Activated CD8-positive, alpha-beta T cell treated with anti-CD3 and anti-CD28 coated beads, Interleukin-2, amount 10 ng/mL, durations not matched to agents 7 days and 5 days (primary cell): ENCODE measurements at places on chromosomes 6 and 20. TPM values are rescaled to one million over a fixed set of nuclear protein-coding genes. Genes with fewer than 3 reads are reported as not detected.

- H3K4me1 ChIP-seq, result peaks cover 53% of the 10 kb centered on the region
- H3K36me3 ChIP-seq, result peaks cover 18% of the 10 kb centered on the region
- H3K4me3 ChIP-seq, result peak overlapping the region; percentile 95
- peak overlapping the region; percentile 96 for H3K27ac ChIP-seq
- peak; percentile 89 for DNase-seq
- H3K27me3 ChIP-seq, result no peaks in the 10 kb centered on the region
Observed at GRCh38 chr6:29752451-29753308, 29.4 kb downstream of the HLA-F start.

GRCh38 chr20:55052459-55052858, 577.1 kb downstream of the DOK5 start:
- DNase-seq, result no peak
- no peaks in the 10 kb centered on the region for H3K27me3 ChIP-seq
- no peaks in the 10 kb centered on the region for H3K4me1 ChIP-seq
- H3K4me3 ChIP-seq, result no peak overlapping the region

DNA sequence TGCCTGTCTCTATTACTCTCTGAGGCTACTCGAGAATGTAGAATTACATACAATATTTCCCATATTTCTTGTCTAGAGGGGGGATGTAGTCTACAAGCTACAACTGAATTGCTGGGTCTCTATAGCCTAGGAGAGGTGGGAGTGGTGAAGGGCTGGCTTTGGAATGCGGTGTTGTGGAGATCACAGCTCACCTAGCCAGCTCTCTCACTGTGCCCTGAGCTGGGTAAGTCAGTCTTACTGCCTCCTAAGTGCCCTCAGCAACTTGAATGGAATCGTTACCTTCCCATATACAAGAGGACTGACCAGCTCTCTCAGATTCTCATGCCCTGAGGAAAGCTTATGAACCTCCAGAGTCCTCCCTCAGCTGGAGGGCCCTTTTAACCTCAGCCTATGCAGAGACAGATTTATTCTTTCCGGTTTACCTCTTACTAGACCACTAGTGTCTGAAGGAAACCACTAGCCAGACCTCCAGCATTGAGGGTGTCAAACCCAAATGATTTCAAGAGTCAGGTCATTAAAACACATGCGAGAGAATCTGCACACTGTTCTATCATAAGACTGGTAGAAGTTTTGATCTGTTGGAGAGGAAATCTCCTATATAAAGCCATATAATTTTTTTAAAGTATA, 20.6 kb downstream of the VIP start:
- no peaks in the 10 kb centered on the region for H3K27me3 ChIP-seq
- DNase-seq, result no peak
- H3K27ac ChIP-seq, result no peak overlapping the region
- no peaks in the 10 kb centered on the region for H3K4me1 ChIP-seq

GRCh38 chr6:108587258-108588059, 26.7 kb downstream of the FOXO3 start:
- no peaks in the 10 kb centered on the region for H3K36me3 ChIP-seq
- no peaks in the 10 kb centered on the region for H3K27me3 ChIP-seq
- peaks cover 29% of the 10 kb centered on the region for H3K4me1 ChIP-seq
- H3K27ac ChIP-seq, result no peak overlapping the region

STK35 gene
- 16.2 TPM for total RNA-seq

GRCh38 chr6:150766201-150766997, 99.1 kb upstream of the MTHFD1L start:
- H3K27ac ChIP-seq, result no peak overlapping the region
- DNase-seq, result no peak
- H3K27me3 ChIP-seq, result no peaks in the 10 kb centered on the region
- no peaks in the 10 kb centered on the region for H3K4me1 ChIP-seq
- H3K4me3 ChIP-seq, result no peak overlapping the region
- no peaks in the 10 kb centered on the region for H3K36me3 ChIP-seq

FAM217A gene
- total RNA-seq, result not detected

DNA sequence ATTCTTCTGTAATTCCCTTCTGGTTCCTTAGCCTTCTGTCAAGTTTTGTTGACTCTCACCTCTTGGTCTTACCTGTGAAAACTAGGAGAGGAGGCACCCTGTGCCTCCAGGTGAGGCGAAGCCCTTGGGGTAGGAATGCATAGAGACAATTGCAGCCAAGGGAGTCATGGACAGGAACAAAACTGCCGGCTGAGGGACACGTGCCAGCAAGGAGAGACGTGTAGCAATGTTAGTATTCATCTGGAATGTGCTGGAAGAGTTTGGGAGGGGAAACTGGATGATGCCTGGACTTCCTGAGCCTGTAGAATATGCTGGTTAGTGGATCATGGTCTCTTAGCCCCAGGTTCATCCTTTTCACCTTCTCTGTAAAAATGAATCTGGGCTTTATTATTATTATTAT, 3.9 kb upstream of the TIAM2 start:
- no peak for DNase-seq
- no peaks in the 10 kb centered on the region for H3K36me3 ChIP-seq
- H3K4me3 ChIP-seq, result no peak overlapping the region
- H3K27ac ChIP-seq, result no peak overlapping the region
- peaks cover 12% of the 10 kb centered on the region for H3K27me3 ChIP-seq

PDE10A gene
- not detected for total RNA-seq

- no peak overlapping the region for H3K4me3 ChIP-seq
- H3K4me1 ChIP-seq, result no peaks in the 10 kb centered on the region
- no peak overlapping the region for H3K27ac ChIP-seq
- H3K36me3 ChIP-seq, result no peaks in the 10 kb centered on the region
- H3K27me3 ChIP-seq, result no peaks in the 10 kb centered on the region
Observed at GRCh38 chr20:59733351-59733750, 129.0 kb downstream of the PHACTR3 start.

GRCh38 chr6:154432533-154433476, 76.2 kb upstream of the IPCEF1 start:
- no peak overlapping the region for H3K4me3 ChIP-seq
- no peak overlapping the region for H3K27ac ChIP-seq
- no peaks in the 10 kb centered on the region for H3K4me1 ChIP-seq
- H3K36me3 ChIP-seq, result no peaks in the 10 kb centered on the region
- no peak for DNase-seq

DNA sequence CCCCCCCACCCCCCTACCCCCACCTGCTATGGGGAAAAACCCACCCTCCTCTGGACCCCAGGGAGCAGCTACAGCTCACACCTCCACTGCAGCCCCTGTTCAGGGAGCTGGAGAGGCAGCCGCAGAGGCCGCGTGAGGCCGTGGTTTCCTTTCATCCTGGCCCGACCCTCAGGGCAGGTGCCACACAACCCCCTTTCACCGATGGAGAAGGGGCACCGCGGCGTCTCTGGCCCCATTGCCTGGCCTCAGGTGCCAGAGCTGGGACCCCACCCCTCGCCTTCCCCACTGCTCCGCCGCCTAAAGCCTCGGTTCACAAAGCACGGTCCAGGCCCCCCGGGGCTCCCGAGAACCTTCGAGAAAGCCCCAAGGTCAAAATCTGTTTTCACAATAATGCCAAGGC, 11.8 kb upstream of the KCNQ2 start:
- no peaks in the 10 kb centered on the region for H3K4me1 ChIP-seq
- H3K27ac ChIP-seq, result no peak overlapping the region
- no peak overlapping the region for H3K4me3 ChIP-seq
- H3K27me3 ChIP-seq, result peaks cover 10% of the 10 kb centered on the region

GATA5 gene
- not detected for total RNA-seq

GRCh38 chr6:110389689-110390382, 25.5 kb downstream of the DDO start:
- peaks cover 23% of the 10 kb centered on the region for H3K4me1 ChIP-seq
- no peaks in the 10 kb centered on the region for H3K36me3 ChIP-seq
- H3K27me3 ChIP-seq, result no peaks in the 10 kb centered on the region
